Mucosa of gallbladder (tissue), 1 donor: ENCODE measurements at places on chromosomes 6 and 20.
A peak's percentile ranks its signal among the peaks of the same experiment; 100 is the strongest.

- DNase-seq, result no peak
Measured at GRCh38 chr6:70676821-70677220, 9.1 kb downstream of the SMAP1 start.

DNA sequence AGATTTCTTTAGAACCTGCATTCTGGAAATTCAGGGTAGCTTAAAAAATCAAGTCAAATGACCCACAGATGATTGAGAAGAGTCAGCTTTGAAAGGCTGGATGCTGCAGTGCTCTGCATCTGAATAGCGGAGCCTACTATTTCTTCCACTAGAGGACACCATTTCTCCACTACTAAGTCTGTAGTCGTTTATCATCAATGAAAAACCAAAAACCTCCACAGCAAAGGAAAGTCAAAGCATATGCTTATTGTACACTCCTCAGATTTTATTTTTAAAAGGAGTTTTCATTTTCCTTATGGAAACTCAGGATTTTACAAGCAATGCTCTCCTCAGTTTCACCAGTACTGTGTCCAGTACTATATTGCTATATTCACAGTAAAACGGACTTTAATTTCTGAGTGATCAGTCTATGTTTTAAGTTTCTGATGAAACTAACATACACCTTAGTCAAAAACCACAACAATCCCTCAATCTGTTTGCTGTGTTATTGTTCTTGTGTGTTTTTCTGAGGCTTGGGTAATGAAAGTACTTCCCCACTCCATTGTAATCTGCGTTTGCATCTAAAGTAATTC, 50.5 kb upstream of the ENPP5 start:
- DNase-seq, result no peak

- no peak for DNase-seq
Measured at GRCh38 chr20:45410887-45411286, 2.8 kb downstream of the DBNDD2 start.

GRCh38 chr6:37727996-37728395, 30.3 kb upstream of the MDGA1 start:
- DNase-seq, result no peak

DNA sequence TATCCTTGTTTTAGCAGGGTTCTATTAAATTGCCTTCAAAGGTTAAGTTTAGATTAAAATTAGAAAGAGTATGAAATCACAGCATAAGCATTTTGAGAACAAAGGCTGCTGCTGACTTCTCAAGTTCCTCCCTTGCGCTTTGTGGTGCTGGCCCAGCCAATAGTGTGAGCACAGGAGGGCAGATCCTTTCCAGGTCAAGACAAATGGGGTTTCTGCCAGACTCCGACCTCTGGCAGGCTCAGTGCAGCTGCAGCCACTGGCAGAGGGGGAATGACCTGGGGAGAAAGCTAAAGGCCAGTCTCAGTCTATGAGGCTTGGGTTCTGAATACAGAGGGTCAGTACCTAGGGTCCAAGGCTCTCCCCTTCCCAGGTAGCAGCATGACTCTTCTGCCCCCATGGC, 27.0 kb downstream of the CLIC5 start:
- peak; percentile 68 for DNase-seq

GRCh38 chr6:41269716-41270115, 16.8 kb downstream of the TREM1 start:
- no peak for DNase-seq

DNA sequence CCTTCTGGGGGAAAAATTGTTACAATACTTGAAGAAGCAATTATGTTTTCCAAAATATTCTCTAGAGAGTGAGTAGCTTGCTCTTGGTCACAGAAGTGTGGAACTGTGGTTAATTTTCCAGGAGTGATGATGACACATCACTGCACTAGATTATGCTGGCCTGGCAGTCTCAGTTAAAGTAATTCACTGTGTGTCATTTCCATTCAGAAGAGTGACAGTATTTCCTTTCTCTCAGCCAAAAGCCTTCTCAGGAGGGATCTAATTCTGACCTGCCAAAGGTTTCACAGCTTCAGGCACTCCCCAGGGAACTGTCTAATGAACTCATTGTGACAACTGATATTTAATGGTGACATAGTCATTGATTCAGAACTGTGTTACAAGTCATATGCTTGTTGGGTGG, 517.5 kb downstream of the TBC1D32 start:
- no peak for DNase-seq

GRCh38 chr6:29813066-29813465, 14.6 kb upstream of the HLA-G start:
- DNase-seq, result no peak

GRCh38 chr6:38116248-38116647, 296.7 kb downstream of the ZFAND3 start:
- no peak for DNase-seq

DNA sequence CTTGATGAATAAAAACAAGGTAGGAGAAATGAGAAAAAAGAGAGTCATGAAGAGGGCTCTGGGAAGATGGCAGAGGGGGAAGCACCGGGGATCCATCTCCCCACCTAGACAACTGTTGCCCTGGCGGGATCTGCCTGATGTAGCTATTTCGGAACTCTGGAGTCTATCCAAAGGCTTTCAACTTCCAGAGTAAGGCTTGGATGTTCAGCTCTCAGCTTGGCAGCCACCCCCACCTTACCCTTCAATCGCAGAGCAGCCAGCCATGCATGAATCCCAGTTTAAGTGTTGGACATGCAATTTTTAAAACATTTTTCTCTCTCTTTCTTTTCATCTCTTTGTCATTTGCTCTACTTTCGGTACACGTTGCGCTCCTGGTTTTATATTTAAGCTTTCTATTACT, 275.9 kb upstream of the EXOC2 start:
- DNase-seq, result no peak

DNA sequence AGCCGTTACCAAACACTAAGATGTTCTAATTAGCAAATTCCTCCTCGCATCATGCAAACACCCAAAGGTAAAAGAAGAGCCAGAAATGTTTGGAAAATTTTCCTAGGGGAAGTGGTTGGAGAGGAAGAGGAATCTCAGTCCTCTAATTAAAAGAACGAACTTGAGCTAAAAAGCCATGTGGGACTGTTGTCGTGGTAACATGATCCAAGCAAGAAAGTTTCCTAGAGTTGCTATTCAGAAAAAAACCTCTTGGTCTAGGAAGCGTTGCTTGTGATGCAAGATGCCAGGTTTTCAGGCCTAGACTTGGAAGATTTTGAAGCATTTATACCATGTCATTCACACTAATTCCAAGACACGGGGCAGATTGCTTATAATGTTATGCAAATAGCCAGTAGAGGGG, 106.8 kb upstream of the DOK5 start:
- no peak for DNase-seq

DNA sequence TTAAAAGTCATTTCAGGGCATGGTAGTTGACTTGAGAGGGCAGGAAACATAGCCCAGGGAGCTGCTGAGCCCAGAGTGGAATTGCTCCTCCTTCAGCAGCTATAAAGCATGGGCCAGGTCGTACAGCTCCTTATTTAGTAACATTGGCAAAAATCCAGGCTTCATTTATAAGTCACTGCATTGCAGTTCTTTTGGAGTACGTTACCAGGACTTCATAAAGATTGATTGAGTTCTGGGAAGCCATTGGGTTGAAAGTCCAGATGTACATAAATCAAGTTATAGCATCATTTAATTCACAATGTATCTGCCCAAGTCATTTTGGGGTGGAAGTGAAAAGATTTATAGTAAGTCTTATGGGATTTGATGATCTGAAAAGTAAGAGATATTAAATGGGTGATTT, 53.0 kb upstream of the ANKEF1 start:
- no peak for DNase-seq

GRCh38 chr6:26232940-26233648, 131.9 kb upstream of the BTN3A2 start:
- no peak for DNase-seq

DNA sequence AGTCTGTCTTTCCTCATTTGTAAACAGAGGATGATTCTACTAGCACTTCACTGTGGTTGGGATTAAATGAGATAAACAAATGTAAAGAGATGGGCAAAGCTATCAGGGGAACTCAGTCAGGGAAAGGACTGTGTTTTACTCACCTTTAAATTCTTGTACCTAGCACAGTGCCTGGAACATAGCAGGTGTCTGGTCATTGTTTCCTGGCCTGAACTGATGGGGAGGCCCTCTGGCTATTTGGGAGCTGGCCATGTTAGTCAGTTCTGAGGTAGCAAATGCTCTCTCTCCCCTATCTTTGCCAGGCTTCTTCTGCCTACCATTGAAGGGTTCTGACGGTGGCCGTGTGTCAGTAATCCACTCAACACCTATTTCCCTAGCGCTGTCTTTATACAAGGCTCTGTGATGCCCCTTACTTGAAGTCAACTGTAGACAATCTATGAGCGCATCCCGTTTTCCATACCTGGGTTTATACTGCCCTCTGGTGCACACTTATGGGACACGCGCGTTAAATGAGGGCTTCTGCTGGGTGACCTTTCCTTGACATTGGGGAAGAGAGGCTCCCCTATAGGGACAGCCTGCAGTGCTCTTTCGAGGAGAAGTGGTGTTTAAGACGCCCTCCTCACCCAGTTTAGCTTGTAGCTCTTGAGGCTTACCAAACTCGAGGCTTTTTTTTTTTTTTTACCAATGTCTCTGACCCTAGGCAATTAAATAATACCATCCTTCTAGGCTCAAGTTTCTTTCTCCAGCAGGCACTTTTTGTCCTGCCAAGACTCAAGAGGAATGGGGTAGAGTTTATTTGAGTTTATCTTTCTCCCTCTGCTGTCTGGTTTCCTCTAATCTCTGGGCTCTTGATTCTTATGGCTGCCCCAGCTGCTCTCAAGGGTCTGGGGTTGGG, 4.0 kb upstream of the SPATS1 start:
- DNase-seq, result peak; percentile 69

GRCh38 chr6:331622-332521, 39.6 kb downstream of the DUSP22 start:
- no peak for DNase-seq

GRCh38 chr6:148805777-148806176, 58.9 kb downstream of the UST start:
- no peak for DNase-seq

GRCh38 chr20:38730167-38730988, 6.1 kb downstream of the SLC32A1 start:
- no peak for DNase-seq

DNA sequence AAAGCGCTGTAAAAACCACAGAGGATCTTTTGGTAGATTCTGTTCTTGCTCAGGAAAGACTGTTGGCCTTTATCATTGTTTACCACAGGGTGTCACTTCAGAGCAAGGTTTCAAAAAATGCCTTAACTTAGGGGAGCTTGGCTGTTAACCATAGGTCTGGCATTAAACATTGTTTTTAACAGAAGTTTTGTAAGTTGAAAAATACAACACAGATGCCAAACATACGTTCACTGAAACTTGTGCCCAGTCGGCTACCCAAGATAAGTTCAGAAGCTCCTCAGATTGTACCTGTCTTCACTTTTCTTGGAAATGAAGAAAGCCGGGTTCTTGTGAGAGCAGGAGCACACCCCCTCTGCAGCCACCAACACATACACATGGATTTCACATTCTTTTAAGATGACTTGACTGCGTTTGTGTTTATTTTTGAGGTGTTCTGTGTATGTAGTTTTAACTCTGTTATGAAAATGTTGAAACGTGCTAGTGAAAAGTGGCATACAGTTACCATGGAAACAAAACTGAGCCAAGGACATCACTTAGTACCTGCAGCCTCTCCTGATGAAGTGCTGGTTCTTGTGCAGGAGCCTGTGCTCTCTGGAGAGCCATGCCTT, 64.9 kb downstream of the SYCP2L start:
- DNase-seq, result no peak

- no peak for DNase-seq
Measured at GRCh38 chr6:45441851-45442453, 64.2 kb upstream of the SUPT3H start.

- no peak for DNase-seq
Measured at GRCh38 chr20:44576297-44576696, 6.1 kb upstream of the PKIG start.

DNA sequence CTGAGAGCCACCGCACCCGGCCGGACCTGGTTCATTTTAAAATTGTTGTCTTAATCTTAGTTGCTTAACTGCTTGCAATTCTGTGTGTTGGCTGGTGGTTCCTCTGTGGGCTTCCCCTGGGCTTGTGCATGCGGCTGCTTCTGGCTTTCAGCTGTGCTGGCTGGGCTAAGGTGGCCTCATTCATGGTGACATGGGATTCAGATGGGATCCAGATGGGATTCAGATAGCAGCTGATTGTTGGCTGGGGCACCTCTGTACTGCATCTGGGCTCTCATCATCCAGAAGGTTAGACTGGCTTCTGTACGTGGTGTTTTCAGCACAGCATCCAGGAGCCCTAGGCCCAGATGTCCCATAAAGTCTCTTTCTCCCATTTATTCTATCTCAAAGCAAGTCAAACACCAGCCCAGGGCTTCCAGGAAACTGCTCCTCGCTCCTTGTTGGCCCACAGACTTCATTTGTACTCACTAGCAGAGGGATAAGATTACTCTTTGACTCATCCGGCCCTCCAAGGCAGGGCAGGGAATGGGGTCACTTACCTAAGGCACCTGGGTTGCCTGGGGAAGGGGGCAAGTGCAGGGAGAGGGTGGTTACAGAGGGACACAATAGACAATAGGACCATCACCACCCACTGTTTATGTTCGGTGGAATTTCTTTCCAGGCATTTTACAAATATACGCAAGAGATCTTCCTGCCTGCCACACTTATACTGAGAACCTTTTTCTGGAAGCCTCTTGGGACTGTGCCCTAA, 10.2 kb upstream of the PEDS1 start:
- DNase-seq, result no peak

DNA sequence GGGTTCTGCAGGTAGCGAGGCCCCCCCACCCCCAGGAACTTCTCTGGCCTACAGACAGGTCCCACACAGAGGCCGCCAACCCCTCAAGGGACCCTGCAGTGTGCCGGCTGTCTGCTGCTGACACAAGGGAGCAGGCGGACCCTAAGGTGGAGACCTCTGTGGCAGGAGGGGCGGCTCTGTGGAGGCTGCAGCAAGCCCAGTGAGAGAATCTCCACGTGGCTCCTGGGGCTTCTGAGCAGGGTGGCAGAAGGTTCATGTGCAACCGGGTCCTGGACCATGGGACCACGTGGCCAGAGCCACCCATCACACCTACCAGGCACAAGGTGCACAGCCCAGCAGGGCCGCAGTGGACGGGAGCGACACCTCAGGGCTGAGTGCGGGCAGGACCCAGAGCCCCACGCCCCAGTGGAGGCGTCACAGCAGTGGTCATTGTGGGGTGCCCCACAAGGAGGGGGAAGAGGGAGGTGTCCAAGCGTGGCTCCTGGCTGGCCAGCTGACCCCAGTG, 4.3 kb downstream of the ARFRP1 start:
- peak; percentile 8 for DNase-seq

DNA sequence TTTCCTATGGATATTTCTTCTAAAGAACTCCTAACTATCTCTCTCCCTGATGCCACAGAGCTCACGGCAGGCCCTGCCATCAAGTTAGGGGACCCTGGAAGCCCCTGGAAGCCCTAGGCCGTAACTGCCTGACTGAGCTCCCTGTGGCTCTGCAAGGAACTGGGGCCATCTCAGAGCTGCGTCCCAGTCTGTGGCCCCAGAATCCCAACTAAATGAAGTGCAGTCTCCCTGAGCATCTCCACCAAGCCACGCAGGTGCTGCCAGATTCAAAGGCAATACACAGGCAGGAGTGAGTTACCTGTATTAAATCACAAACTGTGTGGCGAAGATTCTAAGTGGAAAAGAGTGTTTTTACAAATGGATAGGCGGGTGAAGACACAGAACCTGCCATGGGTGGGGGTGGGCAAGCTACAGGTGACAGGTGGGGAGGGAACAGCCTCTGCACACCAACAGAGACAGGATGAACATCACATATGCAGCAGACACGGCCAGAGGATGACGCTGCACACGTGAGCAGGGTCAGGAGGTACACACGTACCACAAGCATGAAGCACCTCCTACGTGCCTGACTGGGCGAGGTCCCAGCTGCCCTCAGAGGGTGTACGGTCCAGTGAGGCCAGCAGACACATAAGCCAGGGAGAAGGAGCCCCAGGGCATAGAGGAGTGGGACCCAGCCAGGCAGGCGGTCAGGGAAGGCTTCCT, 358.5 kb downstream of the ZFAND3 start:
- DNase-seq, result no peak
